ENCODE measurements at places on chromosomes 7 and 10.

GRCh38 chr7:71649812-71650211, 517.9 kb downstream of the GALNT17 start:
- no peak for DNase-seq

DNA sequence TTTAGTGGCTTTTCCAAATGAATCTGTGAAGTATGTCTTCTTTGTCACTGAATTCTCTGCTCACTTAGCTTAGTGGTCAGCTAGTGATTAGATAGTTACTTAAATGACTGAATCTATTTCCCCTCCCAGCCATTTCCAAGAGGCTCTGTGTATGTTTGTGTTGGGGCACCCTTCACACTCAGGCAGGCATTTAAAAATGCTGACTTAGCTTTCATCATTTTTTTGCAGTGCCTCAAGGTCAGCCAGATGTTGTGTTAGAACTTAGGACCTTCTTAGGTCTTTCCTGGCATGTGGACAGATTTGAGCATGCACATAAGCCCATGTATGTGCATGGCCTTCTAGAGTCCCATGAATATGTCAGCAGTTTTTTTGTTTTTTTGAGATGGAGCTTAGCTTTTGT, 25.4 kb upstream of the HHEX start:
- DNase-seq: no peak

GRCh38 chr10:17062955-17063484, 66.6 kb downstream of the CUBN start:
- DNase-seq: no peak

DNA sequence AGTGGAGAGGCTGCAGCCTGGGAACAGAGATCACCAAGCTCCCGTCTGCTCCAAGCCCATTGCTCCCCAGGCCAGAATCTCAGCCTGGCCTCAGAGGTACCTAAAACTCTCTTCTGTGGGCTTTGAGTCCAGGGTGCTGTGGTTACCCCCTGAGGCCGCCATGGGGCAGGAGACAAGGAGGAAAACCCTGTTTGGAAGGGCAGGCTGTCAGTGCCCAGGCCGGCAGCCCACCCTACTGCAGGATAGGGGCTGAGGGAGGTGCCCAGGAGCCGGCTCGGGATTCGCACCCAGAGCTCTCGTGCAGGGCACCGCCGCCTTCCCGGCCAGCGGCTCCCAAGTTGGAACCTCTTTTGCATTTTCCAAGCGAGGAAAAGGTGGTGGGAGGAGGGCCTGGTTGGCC, 24.5 kb downstream of the UNCX start:
- DNase-seq: no peak

- no peak for DNase-seq
Measured at GRCh38 chr7:43201912-43202311, 89.5 kb downstream of the HECW1 start.

DNA sequence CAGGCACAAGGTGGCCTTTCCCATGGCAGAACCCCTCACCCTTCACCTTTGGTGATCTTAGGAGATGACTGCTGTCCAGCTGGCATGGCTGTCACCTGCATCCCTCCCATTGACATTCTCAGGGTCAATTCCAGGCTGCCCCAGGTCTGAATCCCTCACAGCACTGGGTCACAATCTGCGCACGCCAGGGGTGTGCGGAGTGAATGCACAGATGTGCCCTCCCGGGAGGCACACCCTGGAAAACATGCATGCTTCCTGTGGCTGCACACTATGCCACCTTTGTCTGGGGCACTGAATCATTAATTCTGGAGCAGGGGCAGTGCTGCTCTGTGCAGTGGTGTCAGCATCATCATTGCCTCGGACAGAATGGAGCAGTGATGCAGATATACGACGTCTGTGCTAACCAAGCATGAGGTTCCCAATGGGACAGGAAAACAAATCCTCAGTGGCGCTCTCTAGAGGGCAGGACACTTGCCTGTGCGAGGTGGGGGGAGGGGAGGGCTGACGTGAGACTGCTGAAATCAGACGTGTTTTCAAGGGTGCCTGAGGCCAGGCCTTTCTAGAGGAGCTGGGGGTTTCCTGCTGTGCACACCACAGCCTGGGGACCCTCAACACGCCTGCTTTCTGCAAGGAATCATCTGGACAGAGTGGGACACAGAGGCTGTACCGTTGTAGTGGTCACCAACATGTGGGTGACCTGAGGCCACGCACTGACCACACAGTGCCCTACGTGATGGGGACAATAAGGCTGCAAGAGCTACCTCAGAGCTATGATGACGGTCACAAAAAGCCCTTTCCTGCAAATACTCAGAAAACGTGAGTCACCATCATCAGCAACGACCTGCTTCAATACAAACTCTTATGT, 77.9 kb downstream of the HIPK2 start:
- DNase-seq: no peak

DNA sequence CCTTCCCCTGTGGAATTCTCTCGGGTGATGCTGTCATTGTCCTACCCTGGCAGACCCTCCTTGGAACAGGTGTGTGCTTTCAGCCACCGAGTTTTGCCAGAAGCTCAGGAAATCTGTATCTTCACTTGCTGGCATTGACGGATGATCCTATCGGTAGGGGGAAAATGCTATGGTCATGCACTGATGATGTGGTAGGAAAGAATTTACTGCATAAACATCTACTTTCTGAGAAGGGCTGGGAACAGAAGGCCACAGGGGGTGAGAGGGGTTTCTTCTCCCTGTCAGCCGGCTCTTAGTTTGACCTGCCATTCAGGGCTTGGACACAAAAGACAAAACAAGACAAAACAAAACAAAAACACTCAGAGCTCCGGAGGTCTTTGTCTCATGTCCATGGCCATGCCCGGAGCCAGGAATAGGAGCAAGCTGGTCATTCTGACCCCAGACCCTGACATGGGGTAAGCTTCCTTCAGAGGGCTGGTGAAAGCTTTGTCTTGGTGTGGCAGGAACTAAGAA, 43.6 kb upstream of the CARD11 start:
- DNase-seq: no peak

GRCh38 chr7:147492606-147493005, 1098.0 kb upstream of the C7orf33 start:
- DNase-seq: no peak

GRCh38 chr7:81441750-81442149, 328.1 kb downstream of the HGF start:
- DNase-seq: no peak

- no peak for DNase-seq
Measured at GRCh38 chr7:50595491-50596102, 30.4 kb upstream of the DDC start.
